ENCODE measurements at places on chromosomes 3 and 15.
A peak's percentile ranks its signal among the peaks of the same experiment; 100 is the strongest.

DNA sequence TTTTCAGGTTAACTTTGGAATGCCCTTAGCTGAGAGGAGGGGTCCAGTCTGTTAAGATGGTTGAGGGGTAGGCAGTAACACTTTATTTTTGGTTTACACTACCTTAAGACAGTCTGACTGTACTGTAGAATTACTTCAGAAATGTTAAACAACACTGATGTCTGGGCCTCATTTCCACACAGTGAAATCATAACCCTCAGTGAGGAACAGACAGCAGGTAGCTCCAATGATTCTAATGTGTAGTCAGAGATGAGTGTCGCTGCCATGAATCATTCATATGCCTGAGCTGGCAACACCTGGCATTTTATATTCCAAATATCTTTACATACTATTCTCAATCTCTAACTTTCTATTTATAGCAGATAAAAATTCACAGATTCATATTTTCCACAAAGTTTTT, 37.3 kb upstream of the POU1F1 start:
- H3K4me1 ChIP-seq, result no peaks in the 10 kb centered on the region
- H3K27me3 ChIP-seq, result no peaks in the 10 kb centered on the region
- DNase-seq, result no peak
- no peak overlapping the region for H3K4me3 ChIP-seq
- no peak overlapping the region for H3K27ac ChIP-seq

DNA sequence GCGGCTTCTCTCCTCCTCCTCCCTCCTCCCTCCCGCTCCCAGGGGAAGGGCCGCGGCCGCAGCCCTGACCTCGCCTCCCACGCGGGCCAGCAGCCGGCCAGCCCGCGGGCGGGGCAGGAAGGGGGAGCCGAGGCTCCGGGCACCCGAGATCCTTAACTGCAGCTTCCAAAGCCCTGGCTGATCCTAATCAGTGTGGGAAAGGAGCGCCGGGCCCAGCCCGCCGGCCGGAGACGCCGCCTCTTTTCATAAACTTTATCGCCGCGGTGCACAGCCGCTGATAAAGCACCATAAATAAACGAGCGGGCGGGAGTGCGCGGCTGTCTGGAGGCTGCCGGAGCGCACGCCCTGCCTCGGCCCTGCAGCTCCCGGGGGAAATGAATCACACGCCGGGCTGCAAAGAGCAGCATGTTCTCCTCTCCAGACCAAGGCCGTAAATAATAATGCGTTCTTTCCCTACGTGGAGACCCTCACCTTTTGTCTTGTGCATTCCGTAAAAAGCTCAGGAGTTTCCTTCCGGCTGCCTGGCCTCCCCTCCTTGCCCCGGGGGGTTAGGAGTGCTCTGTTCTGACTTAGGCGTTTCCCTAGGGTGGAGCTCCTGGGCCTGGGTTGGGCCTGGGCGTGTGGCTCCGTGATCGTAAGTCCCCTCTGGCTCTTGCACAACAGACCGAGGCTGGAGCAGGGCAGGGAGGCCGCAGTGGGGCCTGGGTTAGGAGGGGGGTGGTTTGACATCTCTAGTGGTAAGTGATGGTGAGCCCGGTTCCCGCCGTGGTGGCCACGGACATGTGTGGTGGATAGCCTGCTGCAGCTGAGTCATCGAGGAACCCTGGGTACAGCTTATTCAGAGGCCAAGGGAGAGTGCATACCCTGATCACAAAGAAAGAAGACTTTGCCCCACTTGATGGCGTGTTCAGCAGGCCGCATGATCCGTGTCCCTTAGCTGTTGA, 132.6 kb upstream of the HES1 start:
- peaks cover 15% of the 10 kb centered on the region for H3K4me1 ChIP-seq
- H3K27me3 ChIP-seq, result peaks cover 19% of the 10 kb centered on the region
- H3K36me3 ChIP-seq, result no peaks in the 10 kb centered on the region
- no peak for DNase-seq
- peak overlapping the region; percentile 29 for H3K4me3 ChIP-seq

DNA sequence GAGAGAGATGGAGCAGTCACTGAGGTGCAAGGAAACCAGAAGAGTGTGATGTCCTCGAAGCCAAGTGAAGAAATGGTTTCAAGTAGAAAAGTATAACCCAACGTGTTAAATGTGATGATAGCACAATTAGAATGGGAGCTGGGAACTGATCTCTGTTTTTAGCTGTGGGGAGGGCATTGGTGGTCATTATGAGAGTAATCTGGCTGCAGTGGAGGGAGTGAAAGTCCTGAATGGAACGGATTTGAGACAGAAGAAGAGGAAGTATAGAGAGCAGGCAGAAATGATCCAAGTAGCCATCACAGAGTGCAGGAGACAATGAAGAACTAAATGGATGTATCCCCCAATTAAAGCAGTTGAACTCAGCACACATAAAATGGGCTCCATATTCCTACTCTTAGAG, 235.3 kb downstream of the IGSF11 start:
- H3K27me3 ChIP-seq, result no peaks in the 10 kb centered on the region
- no peaks in the 10 kb centered on the region for H3K36me3 ChIP-seq
- no peak for DNase-seq
- no peak overlapping the region for H3K4me3 ChIP-seq

DNA sequence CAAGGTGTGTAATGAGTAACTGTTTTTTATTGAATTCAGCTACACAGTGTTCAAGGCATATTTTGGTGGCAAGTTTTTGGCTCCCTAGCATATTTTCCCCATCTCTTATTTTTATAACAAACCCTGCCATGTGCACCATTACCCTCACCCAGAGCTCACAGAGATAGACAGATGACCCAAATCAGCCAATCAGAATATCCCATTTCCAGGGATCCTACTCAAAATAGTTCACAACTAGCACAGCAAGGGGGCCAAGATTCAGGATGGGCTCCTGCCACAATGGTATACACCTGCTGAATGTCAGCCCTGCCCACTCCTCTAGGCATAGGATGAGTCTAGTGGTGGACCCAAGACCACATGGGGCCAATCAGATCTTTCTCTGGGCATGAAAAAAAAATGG, 78.8 kb upstream of the SETMAR start:
- H3K27ac ChIP-seq, result no peak overlapping the region
- no peaks in the 10 kb centered on the region for H3K36me3 ChIP-seq
- H3K27me3 ChIP-seq, result no peaks in the 10 kb centered on the region
- no peak overlapping the region for H3K4me3 ChIP-seq

DNA sequence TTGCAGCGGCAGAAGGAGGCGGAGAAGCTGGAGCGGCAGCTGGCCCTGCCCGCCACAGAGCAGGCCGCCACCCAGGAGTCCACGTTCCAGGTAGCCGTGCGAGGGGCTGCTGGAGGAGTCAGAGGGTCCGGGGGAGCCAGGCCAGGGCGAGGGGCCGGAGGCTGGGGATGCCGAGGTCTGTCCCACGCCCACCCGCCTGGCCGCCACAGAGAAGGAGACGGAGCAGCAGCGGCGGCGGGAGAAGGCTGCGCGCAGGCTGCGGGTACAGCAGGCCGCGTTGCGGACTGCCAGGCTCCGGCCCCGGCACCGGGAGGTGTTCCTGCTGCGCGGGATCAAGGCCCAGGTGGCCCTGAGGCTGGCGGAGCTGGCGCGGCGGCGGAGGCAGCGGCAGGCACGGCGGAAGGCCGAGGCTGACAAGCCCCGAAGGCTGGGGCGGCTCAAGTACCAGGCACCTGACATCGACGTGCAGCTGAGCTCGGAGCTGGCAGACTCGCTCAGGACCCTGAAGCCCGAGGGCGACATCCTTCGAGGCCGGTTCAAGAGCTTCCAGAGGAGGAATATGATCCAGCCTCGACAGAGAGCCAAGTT, 625.0 kb downstream of the MCTP2 start:
- no peak overlapping the region for H3K4me3 ChIP-seq
- no peaks in the 10 kb centered on the region for H3K36me3 ChIP-seq
- H3K27me3 ChIP-seq, result no peaks in the 10 kb centered on the region
- no peak for DNase-seq
- H3K4me1 ChIP-seq, result no peaks in the 10 kb centered on the region
- no peak overlapping the region for H3K27ac ChIP-seq

DNA sequence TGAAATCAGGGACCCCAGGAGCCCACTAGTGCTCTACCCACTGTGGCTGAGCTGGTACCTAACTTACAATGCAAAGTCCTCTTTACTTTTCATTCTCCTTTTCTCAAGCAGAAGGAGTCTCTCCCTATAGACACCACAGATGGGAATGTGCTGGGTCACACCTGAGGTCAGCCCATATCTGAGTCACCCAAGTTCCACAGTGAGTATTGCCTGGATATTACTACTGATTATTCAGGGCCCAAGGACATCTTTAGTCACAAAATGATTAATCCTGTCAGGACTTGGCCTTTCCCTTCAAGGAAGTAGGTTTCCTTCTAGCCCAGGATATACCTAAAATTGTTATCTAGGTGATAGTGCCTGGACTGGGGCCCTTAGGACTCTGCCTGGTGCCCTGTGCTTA, 1305.2 kb downstream of the SI start:
- no peaks in the 10 kb centered on the region for H3K4me1 ChIP-seq
- DNase-seq, result no peak
- H3K36me3 ChIP-seq, result no peaks in the 10 kb centered on the region
- H3K27me3 ChIP-seq, result no peaks in the 10 kb centered on the region

DNA sequence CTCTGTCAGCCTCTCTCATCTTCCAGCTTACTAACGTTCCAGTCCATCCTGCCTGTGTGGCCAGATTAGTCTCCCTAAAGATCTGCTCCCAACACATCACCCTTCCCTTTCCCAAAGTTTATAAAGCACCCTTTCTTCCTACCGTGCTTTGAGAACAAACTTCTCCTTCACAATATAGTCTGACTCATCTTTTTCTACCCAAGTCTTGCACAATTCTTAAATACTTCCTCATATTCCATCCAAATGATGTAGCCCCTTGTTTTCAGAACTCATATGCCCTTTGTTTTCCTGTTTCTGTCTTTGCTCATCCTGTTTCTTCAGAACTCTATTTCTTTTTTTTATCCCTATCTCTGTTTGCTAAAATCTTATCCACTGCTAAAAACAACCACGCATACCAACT, 326.8 kb downstream of the MFSD1 start:
- H3K27ac ChIP-seq, result no peak overlapping the region
- DNase-seq, result no peak
- no peak overlapping the region for H3K4me3 ChIP-seq
- no peaks in the 10 kb centered on the region for H3K4me1 ChIP-seq

- no peaks in the 10 kb centered on the region for H3K36me3 ChIP-seq
- no peak overlapping the region for H3K4me3 ChIP-seq
- no peak overlapping the region for H3K27ac ChIP-seq
- DNase-seq, result no peak
Observed at GRCh38 chr3:40851836-40852235, 327.1 kb downstream of the ZNF621 start.

- H3K36me3 ChIP-seq, result no peaks in the 10 kb centered on the region
- no peak for DNase-seq
- peaks cover 19% of the 10 kb centered on the region for H3K4me1 ChIP-seq
- no peaks in the 10 kb centered on the region for H3K27me3 ChIP-seq
Observed at GRCh38 chr3:111073218-111073617, 1.6 kb downstream of the NECTIN3 start.

- no peak overlapping the region for H3K27ac ChIP-seq
- no peaks in the 10 kb centered on the region for H3K4me1 ChIP-seq
- no peak overlapping the region for H3K4me3 ChIP-seq
- no peaks in the 10 kb centered on the region for H3K36me3 ChIP-seq
Observed at GRCh38 chr3:116776880-116777785, 67.6 kb downstream of the TUSC7 start.

GRCh38 chr3:13709706-13710105, 160.8 kb downstream of the FBLN2 start:
- H3K4me1 ChIP-seq, result no peaks in the 10 kb centered on the region
- no peak overlapping the region for H3K27ac ChIP-seq
- H3K27me3 ChIP-seq, result no peaks in the 10 kb centered on the region
- H3K4me3 ChIP-seq, result no peak overlapping the region
- H3K36me3 ChIP-seq, result no peaks in the 10 kb centered on the region
